ENCODE measurements at places on chromosomes 5 and 9.

DNA sequence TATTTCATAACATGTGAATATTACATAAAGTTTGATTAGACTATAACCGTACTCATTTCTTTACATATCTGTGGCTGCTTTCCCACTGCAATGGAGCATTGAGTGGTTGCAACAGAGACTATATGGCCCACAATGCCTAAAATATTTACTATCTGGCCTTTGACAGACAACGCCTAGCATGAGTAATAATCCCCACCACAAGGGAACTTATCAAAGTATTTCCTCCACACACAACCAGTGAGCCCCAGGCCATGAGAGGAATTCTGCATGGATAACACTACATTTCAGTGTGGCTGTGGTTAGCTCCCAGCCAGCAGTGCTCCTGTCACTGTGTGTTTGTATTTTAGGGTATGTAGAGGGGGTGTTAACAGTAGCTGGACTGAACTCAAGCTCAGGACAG, 54.8 kb downstream of the FAM81B start:
- peak; percentile 63 for DNase-seq

- no peak for DNase-seq
Observed at GRCh38 chr5:5467737-5468136, 45.3 kb downstream of the ICE1 start.

GRCh38 chr5:160961761-160962160, 109.8 kb upstream of the ATP10B start:
- DNase-seq, result no peak

DNA sequence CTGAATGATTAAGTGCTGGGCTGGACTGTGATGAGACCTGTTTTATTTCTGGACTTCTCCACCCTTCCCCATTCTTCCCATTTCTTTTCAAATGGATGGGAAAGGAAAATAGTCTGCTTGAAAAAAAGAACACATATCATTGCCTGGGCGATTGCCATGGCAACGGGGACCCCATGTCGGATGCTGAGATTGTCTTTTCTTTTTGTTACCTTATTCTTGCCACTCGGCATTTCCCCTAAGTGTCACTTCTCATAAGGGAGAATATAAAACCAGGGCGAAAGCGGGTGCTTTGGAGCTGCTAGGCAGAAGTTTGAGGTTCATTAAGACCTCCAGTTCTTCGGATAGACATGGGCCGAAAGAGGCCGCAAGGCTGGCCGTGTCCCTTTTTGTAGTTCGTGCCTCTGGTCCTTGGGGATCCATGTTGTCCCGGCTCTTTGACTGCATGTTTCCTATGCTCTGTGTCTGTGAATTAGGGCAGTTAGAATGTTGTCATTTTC, 763 bp downstream of the FGD3 start:
- no peak for DNase-seq

GRCh38 chr9:98182889-98183599, 9.4 kb downstream of the CORO2A start:
- DNase-seq, result no peak

GRCh38 chr9:98485706-98486105, 223.0 kb downstream of the GABBR2 start:
- no peak for DNase-seq

DNA sequence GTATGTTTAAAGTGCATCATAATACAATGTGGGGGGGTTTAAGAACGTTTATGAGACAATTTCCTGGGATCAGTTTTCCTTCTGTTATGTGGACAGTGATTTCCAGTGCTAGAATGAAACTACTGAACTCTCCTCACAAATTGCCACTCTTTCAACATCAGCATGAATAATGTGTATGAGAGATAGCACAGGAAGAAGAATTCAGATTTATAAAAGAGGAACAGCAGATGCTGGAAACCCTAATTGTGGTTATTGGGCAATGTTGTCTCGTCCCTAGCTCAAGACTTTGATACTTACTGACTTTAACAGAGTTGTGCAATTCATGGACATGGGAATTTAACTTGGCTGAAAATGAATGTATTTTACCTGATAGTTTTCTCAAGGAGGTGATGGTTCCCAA, 410.8 kb upstream of the MEF2C start:
- no peak for DNase-seq

DNA sequence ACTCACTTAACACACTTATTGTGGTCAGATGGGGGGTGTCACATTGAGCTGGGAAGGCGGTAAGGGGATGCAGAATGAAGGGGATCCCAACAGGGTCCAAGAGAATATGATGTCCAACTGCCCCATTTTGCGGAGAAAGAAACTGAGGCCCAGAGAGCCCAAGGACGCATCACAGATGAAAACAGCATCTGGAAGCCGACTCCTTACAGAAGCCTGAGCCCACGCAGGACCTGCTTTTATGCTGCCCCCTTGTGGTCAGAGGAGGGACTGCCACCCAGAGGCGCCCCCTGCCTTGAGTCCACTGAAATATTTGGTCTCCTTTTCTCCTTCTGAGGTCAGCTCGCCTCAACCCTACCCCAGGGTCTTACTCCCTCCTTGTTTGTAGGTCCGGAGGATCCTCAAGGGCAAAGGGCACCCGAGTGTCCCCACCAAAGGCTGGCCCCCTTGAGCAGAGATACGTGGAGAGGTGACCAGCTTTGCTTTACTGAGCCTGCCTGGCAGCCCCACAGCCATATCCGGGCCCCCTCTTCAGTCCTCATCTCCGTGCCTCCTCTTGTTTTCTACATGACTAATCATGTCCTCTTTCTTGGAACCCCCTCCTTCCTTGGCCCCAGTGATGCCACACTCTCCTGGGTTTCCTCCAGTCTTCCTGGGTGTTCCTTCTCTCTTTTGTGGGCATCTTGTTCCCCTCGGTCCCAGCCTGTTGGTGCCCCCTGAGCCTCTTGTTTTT, 30.0 kb upstream of the TTLL11 start:
- no peak for DNase-seq

DNA sequence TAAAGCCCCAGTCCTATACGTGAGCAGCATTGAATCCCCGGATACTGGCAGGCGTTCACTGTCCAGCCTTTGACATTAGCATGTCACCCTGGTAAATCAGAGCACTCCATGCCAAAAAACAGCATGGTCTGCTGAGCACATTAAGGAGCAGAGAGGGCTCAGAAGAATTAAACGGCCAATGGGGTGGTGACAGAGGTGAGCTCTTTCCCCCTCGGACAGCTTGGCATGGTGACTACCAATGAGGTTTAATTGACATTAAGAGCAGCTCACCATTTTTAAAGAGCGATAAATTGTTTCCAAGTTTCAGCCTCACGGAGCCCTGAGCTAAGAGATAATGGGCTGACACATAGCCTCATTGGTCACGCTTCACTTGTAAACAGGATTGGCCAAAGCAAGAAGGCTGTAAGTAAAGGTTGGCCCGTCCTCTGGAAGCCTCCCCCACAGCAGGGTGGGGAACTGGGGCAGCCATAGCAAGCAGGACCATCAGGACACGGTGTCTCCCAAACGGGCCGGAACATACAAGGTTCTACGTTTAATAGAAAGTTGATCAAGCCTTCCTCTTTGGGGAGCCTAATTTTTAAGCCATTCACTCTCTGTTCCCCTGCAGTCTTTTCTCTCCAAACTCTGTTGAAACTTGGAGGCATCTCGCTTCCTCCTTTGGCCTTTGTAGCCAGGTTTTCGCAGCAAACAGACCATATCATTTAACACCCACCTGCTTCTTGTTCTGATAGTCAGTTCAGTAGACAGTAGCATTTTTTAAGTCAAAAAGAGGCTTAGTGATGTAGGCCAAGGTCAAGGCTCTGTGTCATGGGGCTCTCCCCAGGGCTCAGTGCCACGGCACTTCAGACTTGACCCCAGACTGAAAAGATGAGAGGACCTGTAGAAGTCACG, 25.9 kb downstream of the QRFP start:
- DNase-seq, result no peak

DNA sequence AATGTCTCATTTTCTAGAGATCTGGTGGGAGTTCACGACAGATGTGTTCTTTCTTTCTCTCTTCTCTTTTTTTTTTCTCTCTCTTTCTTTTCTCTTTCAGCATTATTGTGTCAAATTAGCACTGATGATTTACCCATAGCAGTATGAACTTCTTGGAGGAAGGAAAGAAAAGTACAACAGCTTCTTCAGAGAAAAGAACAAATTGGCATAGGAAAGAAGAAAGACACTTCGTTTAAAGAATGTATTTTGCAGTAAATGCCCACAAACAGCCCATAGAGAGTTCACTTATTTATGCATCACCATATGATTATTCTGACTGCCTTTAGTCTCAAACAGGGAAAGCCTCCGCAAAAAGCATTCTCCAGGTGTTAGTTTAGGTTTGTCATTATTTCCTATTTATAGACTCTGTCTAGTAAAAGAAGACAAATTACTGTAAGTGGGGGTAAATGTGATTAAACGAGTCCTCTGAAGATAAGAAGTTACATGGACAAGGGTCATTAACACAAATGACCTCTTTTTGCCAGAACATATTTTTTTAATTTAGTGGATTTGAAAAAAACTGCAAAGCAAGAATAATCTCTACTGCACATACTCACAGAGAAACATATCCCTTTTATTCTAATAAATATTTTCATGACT, 68.0 kb downstream of the POU5F2 start:
- no peak for DNase-seq

DNA sequence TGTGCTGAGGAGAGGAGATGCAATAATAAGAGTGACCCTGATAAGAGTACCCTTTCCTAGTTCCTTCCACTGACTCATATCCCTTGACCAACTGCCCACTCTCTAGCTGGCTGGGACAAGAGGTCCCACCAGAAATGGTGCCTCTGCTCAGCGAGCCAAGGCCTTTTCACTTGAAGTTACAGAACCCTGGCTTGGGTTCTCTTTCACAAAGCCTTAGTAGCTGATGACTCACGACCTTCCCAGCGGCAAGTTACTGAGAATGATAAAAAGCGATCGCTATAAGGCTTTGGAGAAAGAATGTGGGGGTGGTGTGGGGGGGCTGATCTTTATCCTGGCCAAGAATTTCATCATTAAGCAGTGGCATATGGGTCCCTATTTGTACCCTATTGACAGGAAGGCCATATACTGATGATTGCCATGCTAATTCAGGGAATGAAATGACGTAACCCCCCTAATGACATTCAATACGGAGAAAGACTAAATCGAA, 90.3 kb downstream of the FBXO38 start:
- DNase-seq, result no peak

DNA sequence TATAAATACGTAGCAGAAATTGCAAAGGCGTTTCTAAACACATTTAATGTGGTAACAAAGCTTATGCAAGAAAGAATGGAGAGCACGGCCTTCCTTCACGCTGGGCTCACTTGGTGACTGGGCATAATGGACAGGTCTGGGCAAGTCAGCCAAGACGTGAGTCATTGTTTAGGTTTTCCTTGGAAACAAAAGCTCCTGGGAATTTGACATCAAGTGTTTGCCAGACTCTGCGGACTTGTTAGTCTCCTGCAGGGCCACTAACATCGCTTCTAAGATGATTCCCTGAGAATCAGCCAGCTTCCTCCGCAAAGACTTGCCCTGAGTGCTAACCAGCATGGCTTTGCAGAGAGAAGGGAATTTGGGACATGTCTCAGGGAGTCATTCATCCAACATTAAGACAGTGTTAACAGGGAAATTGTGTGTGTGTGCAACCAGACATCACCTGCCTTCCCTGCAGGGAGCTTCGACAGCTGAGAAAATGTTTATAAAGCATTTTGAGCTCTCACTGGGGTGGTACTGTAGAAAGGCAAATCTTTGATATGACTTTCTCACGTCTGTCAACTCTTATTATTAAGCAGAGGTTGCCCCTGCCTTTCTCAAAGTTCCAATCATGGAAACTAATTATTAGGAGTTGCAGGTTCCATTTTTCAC, 182.5 kb downstream of the NTRK2 start:
- DNase-seq, result peak; percentile 89

DNA sequence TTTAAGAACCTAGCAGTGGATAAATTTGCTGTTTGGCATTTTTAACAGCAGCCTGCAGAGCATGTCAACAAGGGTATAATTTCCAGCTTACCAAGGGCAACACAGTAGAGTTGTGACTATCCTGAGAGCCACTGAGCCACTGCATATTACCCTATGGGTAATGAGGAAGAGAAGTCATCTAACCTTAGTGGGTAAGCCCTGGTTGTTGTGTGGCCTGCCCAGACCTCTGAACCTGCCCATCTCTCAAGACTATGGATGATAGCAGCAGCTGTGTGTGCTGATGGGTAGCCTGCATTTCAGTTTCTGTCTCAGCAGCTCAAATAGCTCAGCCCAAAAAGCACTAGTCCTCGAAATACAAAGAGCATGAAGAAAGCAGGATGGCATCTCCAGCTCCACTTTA, 56.1 kb upstream of the PIP5K1B start:
- no peak for DNase-seq

DNA sequence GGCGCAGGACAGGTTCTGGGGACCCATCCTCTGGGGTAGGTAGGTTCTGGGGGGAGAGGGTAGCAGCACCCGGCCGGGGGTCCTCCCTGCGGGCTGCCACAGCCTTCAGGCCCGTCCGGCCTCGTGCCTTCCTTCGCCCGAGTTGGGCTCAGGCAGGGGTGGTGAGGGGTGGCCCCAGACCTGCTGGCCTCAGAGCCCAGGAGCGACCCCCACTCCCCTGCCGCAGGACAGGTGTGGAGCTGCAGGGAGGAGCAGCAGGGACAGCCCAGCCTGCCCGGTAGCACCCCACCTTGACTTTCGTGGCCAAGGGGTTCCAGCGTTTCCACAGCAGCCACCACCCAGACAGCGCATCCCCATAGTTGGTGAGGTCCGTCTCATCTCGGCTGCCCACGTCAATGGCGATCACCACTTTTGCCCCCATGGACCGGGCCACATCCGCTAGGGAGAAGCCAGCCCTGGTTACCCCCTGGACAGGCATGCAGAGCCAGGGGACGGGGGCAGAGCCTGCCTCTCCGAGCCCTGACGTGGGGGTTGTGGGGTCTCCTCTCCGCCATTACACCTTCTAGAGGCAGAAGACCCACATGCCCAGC, 3.4 kb upstream of the NSMF start:
- no peak for DNase-seq

GRCh38 chr5:95840956-95841705, 18.6 kb upstream of the GLRX start:
- no peak for DNase-seq

DNA sequence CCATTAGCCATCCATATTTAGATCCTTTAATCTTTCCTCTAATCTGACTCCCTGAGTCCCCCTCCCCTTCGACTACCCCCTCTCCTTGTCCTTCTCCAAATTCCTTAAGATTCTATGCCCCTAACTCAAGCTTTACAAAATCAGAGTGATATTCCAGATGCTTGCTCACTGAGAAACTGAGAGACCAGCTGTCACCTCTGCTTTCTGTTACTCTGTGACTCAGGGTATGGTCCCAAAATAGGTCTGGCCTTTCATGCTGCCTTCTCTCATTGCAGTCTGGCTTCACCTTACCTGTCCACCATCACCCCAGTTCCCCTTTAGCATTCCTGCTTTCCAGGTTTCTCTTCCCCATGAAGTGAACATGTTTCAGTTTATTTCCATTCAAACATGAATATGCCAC, 383.3 kb upstream of the SLC30A5 start:
- DNase-seq, result no peak

DNA sequence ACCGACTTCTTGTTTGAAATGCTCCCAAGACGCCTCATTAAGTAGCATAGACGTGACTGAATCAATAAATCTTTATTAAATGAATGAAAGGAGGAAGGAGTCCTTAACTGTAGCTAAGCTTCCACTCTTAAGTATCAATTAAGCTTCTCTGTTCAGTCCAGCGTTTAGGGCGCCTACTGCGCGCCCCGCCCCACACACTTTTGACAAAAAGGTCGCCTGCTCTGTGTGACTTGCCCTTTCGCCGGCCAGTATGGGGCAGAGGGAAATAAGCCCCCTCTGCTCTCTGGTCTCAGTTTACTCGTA, 662 bp upstream of the DOLPP1 start:
- DNase-seq, result no peak

Data from keratinocyte (primary cell).